Stimulated activated CD4-positive, alpha-beta T cell treated with anti-CD3 and anti-CD28 coated beads, Interleukin-12 subunit alpha, Interleukin-12 subunit beta, amount 100 ng/mL, for 4 hours (primary cell): ENCODE measurements at places on chromosomes 12 and 14.

- DNase-seq, result no peak
Observed at GRCh38 chr14:76292561-76292960, 83.4 kb upstream of the ESRRB start.

DNA sequence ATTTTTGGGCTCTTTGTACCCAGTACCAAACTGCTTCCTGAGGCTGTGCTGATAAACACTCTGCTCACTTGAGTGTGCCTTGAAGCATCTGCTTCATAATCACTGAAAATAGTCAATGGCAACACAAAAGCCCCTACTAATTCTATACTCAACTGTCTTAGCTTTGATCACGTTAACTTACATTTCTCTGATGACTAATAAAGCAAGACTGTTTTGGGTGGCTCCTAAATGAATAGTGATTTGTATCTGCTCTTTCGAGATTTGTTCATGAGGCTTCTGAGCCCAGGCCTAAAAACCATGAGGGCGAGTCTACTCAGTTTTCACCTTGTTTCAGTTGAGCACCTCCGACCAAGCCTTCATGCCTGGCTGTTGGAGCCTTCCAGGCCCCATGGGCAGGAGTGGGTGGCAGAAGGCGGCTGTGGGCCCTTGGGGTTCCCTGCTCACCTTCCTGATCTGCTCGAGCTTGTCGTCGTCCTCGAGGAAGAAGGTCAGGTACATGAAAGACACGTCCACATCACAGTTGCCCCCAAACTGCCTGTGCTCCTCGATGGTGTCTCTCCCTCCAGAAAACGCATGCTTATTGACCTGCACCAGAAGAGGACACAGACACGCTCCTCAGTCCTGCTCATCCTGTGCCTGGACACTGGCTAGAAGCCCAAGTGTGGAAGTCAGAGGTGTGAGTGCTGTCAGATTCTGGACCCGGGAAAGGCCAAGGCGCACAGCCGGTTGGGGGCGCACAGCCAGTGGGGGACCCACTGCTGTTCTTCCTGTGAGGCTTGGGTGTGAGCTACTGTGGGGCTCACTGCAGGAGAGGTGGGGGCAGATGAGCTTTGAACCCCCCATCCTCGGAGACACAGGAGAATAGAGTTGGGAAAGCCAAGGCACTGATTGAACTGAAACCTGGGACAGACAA is 13.7 kb downstream of the SLC25A47 start:
- DNase-seq, result no peak

DNA sequence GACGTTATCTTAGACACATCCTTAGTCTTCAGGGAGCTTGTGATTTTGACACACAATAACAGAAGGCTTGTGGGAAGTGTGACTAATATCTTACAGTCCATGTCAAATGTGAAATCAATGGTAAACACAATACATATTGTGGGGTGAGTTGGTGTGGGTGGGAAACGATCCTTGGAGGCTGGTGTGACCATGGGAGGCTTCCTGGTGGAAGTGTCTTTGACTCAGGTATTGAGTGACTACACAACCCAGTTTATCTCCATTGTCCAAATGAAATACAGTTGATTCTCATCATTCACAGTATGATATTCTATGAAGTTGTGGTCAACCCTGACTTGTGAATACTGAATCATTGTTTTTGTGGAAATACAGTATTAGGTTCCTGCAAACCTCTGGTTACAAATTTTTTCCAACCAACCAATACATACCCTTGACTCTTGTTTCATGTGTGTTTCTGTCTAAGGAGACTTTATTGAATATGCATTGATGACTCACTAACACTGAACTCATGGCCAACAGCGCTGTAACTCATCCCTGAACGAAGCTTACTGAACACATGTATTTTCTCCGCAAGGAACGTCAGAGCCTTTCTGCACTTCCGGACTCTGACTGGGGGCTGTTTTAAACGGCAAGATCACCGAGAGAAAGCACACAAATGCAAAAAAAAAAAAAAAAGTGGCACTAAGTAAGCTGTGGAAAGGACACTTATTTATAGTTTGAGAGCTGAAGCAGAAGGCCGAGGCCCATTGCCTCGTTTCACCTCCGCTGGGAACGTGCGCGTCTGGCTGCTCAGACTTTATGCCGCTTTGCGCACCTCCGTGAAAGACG is 59.0 kb downstream of the CLMN start:
- no peak for DNase-seq

DNA sequence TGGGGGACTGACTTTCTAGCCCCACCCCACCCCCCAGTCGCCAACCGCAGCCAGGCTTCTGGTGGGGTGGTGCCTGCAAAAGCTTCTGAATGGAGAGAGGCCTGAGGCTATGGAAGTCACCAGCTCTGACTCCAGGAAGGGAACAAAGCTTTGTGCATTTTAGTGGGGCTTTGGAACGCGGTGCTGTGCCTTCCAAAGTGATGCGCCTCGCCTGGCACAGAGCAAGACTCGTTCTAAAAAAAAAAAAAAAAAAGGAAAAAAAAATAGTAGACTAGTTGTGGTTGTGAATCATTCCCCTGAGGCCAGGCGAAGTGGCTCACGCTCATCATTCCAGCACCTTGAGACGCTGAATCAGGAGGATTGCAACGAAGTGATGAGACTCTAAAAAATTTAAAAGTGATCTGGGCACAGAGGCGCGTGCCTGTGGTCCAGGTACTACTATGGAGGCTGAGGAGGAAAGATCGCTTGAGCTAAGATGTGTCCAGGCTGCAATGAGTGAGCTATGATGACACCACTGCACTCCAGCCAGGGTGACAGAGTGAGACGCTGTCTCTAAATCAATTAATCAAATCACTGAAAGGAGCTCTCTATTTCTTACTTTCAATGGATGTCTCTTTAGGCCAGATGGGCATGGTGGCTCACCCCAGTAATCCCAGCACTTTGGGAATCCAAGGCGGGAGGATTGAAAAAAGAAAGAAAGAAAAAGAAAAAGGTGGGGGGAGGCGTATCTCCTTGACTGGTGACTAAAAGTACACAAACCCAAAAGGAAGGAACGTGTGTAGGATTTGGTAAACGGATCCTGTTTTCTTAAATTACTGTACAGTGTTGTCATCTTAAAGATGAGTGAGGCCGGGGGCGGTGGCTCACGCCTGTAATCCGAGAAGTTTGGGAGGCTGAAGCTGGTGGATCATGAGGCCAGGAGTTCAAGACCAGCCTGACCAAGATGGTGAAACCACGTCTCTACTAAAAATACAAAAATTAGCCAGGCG is 259.6 kb upstream of the ALG10B start:
- DNase-seq, result no peak

- DNase-seq, result no peak
Observed at GRCh38 chr12:42017051-42017450, 127.6 kb downstream of the GXYLT1 start.

DNA sequence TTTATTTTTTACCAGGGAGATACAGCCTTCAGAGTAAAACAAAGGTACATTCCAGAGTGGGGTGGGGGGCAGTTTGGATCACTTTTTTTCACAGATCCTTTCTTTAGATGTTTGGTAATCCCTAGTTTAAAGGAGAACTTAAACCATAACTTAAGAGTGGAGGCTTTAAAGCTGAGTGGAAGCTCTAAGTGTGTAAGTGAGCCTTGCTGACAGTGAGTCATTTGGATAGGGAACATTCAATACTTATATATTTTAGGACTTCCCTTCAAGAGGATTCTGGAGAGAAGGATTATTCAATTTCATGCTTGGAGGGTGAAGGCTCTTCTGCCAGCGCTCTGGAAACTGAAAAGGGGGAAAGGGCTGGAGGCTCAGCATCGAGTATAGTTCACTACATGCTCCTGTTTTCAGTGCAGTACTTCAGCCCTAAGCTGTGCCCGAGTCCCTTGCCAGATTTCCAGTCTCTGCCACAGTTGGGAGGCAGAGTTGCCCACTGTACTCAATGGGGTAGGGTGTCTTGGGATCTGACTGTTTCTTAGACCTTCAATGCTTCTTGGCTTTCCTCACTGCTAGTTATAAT is 8.4 kb downstream of the PRKAG1 start:
- no peak for DNase-seq

DNA sequence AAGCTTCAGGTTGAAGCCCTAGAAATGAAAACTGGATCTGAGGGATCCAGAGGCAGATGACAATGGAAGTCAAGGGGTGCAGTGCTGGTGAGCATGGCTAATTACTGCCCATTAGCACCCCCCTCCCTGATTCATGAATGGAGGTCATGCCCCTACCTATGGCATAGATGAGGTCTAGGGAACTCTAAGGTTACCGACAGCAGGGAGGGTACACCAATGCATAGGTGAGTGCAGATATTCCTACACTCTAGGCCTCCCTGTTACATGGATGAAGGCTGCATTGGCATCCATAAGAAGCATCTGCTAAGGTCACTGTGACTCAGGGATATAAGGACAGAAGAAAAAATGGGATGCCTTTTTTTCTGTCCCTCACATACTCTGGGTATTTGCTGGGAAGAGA is 147.3 kb downstream of the CCDC59 start:
- no peak for DNase-seq

- peak; percentile 45 for DNase-seq
Observed at GRCh38 chr12:53205747-53206419, 1.2 kb downstream of the ITGB7 start.

GRCh38 chr12:52753283-52753682 is 23.9 kb downstream of the KRT76 start:
- no peak for DNase-seq

- no peak for DNase-seq
Observed at GRCh38 chr14:89624500-89625156, 207.6 kb upstream of the FOXN3 start.

GRCh38 chr12:106096376-106096775 is 42.4 kb downstream of the NUAK1 start:
- no peak for DNase-seq

- DNase-seq, result no peak
Observed at GRCh38 chr12:98374007-98374406, 141.4 kb upstream of the TMPO start.

DNA sequence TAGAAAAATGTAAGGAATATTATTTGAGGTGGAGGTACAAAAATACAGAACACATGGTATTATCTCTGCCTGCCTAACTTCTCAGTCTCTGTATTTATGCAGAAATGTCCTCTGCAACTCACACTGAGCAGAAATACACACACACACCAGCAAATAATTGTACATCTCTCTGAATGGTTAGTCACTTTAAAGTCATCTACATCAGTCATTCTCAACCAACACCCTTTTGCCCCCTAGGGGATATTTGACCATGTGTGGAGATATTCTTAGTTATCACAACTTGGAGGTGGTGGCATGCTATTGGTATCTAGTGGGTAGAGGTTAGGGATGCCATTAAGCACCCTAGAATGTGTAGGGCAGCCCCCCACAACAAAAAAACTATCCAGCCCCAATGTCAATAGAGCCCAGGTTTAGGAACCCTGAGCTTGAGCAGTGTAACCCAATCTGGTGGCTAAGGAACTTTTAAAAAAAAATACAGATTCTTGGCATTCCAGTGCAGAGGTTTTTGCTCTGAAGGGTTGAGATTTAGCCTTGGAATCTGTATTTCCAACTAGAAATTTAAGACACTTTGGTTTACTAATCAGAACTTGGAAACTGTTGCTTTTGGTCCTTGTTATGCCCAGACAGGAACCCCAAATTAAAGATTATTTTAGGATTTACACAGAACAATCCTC is 183.8 kb downstream of the TBX5 start:
- DNase-seq, result no peak

DNA sequence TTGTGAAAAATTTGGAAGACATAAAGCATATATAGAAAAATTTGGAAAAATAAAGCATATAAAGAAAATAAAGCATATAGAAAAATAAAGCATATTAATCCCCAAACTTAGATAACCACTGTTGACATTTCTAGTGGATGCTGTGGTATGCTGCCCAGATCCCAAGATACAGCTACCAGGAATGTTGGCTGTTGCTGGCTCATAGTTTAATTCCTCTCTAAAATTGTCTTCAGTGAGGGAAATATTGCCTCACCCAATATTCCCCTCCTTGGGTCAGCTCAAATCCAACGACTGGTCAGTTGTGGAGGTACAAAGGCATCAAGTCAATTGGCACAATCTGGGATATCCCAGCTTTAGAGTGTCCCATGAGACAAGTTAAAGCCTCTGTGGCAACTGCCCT is 10.1 kb upstream of the KICS2 start:
- no peak for DNase-seq

GRCh38 chr14:96909841-96910364 is 112.7 kb downstream of the VRK1 start:
- DNase-seq, result no peak

- DNase-seq, result no peak
Observed at GRCh38 chr12:62703011-62703380, 232.0 kb downstream of the PPM1H start.

- DNase-seq, result no peak
Observed at GRCh38 chr14:104304451-104305351, 166.3 kb downstream of the KIF26A start.

- peak; percentile 1 for DNase-seq
Observed at GRCh38 chr14:39467889-39468524, 35.8 kb upstream of the FBXO33 start.

DNA sequence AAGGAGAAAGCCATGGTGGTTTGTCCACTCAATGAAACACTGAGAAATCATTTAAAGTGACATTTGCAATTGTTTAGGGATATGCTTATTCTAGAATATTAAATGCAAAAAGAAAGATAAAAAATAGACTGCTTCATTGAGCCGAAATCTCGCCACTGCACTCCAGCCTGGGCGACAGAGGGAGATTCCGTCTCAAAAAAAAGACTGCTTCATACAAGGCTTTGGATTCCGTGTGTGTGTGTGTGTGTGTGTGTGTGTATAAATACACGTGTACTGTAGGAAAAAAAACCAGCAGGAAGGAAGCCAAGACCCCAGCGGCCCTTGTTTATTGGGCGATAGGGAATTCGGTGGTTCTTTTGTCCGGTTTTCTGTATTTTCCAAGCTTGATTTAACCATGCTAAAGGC is 3.2 kb upstream of the ZNF839 start:
- DNase-seq, result peak; percentile 16

GRCh38 chr12:62966990-62967506 is 32.1 kb upstream of the PPM1H start:
- no peak for DNase-seq

DNA sequence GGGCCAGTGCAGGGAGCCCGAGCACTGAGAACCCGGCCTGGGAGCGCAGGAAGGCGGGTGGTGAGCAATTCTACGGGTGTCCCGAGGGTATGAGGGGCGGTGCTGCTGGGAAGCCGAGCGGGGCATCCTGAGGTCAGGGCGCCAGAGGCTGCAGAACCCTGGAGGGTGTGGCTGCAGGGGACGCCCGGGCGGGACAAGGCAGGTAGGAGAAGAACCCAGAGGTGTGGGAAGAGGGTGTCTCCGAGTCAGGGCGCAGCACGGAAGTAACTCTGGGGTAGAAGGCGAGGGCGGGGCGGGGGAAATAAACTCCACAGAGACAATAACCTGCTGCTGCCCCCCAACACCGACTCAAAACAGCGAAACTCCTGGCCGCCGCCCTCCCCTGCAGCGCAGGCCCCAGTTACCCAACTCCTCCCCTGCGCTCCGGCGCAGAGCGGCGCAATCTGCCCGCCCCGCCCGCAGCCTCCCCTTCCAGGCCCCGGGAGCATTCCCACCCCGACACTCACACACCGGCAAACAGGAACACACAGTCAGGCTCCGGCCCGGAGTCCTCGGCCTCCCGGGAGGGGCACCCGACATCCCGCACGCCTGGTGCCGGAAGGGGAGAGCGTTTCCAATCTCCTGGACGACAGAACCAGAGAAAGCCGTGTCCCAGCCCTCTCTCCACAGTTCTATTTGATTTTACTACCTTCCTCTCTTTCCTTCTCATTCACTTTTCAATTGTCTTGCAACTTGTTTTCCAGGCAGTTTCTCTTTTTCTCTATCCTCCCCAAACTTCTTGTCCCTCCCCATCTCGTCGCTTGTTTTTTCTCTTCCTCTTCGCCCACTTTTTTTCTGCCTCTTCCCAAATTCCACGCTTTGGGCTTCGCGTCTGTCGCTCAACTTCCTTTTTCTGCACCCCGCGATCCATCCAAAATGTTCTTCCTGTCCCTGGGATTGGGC is 2.4 kb downstream of the HRK start:
- no peak for DNase-seq

GRCh38 chr14:96037891-96038557 is 1.1 kb upstream of the C14orf132 start:
- no peak for DNase-seq
